ENCODE measurements at places on chromosomes 6 and 20. TPM values are rescaled to one million over a fixed set of nuclear protein-coding genes. Genes with fewer than 3 reads are reported as not detected.

- no peak overlapping the region for H3K4me3 ChIP-seq
- H3K27me3 ChIP-seq, result no peaks in the 10 kb centered on the region
- H3K4me1 ChIP-seq, result no peaks in the 10 kb centered on the region
- no peaks in the 10 kb centered on the region for H3K36me3 ChIP-seq
- DNase-seq, result no peak
These were observed 297.6 kb upstream of the TCF21 start for GRCh38 chr6:133591275-133591674.

Gene TFAP2D
- total RNA-seq, result not detected

- no peaks in the 10 kb centered on the region for H3K4me1 ChIP-seq
- no peak overlapping the region for H3K27ac ChIP-seq
- no peak for DNase-seq
- no peaks in the 10 kb centered on the region for H3K36me3 ChIP-seq
These were observed 81.8 kb downstream of the SGK1 start for GRCh38 chr6:134235937-134236751.

DNA sequence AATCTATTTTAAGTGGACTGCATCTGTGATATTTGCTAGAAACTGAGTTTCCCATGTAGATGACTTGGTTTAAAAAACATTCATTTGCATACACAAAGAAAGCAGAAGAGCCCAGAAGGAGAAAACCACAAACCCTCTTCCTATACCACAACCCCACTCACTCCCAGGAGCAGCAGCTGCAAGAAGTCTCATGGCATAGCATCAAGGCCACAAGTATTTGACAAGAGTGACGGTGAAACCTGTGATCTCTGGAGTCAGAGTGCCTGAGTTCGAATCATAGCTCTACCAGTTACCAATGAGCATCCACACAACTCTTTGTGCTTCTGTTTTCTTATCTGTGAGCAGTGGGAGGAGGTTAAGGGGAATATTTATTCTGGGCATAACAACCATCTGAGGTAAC is 44.7 kb upstream of the SIRPG start:
- no peak overlapping the region for H3K27ac ChIP-seq
- H3K4me1 ChIP-seq, result no peaks in the 10 kb centered on the region
- no peaks in the 10 kb centered on the region for H3K36me3 ChIP-seq
- no peaks in the 10 kb centered on the region for H3K27me3 ChIP-seq

Gene FAM210B
- total RNA-seq, result 30.8 TPM

Gene SYCP2L
- 2.6 TPM for total RNA-seq

Gene SGK2
- 1.2 TPM for total RNA-seq

DNA sequence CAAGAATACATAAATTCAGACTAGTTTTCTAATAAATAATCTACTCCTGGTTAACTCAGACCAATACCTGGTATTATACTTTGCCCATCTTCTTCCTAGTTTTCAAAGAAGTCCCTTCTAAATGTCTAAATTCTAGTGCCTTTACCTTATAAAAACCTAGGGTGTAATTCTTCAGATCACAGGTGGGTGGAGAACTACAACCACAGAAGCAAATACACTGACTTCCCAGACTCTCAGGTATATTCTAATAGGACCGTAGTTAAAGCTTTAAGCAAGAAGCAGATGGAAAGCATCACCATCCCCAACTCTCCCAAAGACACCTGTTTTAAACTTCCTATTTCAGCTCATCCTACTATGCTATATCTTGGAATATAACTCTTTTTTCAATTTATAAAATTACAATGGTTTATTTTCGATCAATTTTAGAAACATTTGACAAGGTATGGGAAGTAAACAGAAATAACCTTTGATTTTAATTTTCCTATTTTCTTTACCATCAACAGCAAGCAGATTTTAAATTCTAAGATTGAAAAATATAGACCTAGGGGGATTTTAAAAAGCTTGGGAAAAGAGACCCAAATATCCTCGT is 15.8 kb downstream of the MAN1A1 start:
- no peak for DNase-seq
- no peak overlapping the region for H3K4me3 ChIP-seq
- no peaks in the 10 kb centered on the region for H3K36me3 ChIP-seq
- no peaks in the 10 kb centered on the region for H3K27me3 ChIP-seq

GRCh38 chr20:1802385-1803060 is 92.7 kb upstream of the SIRPA start:
- H3K4me3 ChIP-seq, result no peak overlapping the region
- H3K36me3 ChIP-seq, result no peaks in the 10 kb centered on the region
- no peak overlapping the region for H3K27ac ChIP-seq
- H3K27me3 ChIP-seq, result no peaks in the 10 kb centered on the region

DNA sequence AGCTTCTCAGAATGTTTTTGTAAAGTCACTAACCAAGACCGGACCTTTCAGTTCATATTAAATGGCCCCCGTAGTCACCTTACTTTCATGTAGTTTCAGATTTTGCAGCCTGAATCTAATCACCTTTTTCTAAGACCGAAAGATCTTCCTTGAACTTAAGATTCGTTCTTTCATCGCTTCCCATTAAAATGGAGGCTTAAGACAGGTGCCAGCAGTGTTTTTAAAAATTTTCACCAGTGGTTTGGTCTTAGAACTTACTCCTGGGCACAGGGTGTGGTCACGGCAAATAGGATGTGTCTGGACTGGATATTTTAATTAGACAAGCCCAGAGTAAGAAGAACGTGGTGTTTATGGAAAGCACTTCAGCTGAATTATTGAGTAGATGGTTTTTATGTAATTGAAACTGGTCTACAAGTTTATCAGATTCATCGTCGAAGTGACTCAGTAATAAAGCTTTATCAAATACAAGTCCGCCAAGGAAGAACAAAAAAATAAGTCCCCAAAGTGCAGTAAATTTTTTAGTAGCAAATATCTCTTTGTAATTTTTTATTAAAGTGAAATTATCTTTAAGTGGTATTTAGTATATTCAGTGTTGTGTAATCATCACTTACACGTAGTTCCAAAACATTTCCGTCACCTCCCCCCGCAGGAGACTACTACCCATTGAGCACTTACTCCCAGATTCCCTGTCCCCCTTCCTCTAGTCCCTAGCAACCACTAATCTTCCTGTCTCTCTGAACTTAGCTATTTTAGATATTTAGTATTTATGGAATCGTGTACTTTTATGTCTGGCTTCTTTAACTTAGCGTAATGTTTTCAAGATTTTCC is 868 bp downstream of the SRSF3 start:
- H3K36me3 ChIP-seq, result peaks cover 27% of the 10 kb centered on the region
- H3K27me3 ChIP-seq, result no peaks in the 10 kb centered on the region
- peak overlapping the region; percentile 99 for H3K27ac ChIP-seq
- peaks cover 35% of the 10 kb centered on the region for H3K4me1 ChIP-seq

Gene PLAGL2
- 6.5 TPM for total RNA-seq

DNA sequence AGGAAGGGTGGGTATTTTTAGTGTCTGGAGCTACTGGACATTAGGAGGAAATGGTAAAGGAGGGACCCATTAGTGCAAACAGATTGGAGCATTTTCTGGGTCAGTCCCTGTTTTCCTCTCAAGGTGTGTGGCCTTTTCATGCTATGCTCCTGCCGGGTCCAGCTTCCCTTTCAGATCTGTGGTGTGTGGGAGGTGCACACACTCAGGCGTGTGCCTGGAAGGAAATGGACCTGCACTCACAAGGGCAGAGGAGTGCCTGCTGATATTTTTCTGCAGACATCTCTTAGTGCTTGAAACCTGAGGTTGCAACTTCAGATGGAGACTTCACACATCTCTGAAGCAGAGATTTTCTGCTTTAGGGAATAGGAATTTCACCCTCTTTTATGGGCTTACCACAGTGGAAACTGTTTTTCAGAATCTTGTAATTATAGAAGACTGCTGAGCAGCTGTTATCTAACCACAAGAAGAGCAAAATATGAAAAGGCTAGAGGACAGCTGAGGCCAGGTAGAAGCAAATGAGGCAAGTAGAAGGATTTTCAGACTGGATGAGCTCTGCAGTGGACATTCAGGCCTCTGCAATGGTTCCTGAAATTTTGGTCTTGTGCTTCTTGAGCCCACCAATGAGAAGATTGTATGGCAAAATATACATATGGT is 764.3 kb downstream of the QKI start:
- no peaks in the 10 kb centered on the region for H3K4me1 ChIP-seq
- no peak overlapping the region for H3K27ac ChIP-seq
- H3K4me3 ChIP-seq, result no peak overlapping the region
- no peak for DNase-seq
- no peaks in the 10 kb centered on the region for H3K36me3 ChIP-seq
- no peaks in the 10 kb centered on the region for H3K27me3 ChIP-seq

DNA sequence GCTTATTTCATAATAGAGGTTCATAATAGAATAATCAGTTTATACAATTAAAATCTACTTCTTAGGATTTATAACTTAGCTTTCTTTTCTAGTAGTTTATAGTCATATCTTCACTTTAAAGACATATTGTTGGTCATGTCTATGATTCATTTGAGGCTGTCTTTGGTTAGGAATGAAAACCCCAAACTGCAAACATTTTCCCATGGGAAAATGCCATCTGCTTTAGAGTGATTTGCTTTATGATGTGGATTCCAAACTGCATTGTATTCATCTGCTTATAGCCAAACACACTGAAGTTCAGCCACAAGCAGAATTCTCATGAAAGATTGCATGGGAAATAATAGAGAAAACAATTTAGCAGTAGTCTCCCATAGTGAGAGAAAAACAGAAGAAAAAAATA is 128.0 kb downstream of the RFPL4B start:
- no peak for DNase-seq
- H3K36me3 ChIP-seq, result no peaks in the 10 kb centered on the region
- H3K27me3 ChIP-seq, result no peaks in the 10 kb centered on the region
- H3K4me3 ChIP-seq, result no peak overlapping the region
- H3K4me1 ChIP-seq, result no peaks in the 10 kb centered on the region
- H3K27ac ChIP-seq, result no peak overlapping the region

- DNase-seq, result peak; percentile 15
- no peaks in the 10 kb centered on the region for H3K27me3 ChIP-seq
- H3K4me3 ChIP-seq, result no peak overlapping the region
- H3K36me3 ChIP-seq, result no peaks in the 10 kb centered on the region
- H3K27ac ChIP-seq, result no peak overlapping the region
These were observed 99.7 kb upstream of the SNX9 start for GRCh38 chr6:157723376-157723775.

- no peak overlapping the region for H3K4me3 ChIP-seq
- H3K27ac ChIP-seq, result no peak overlapping the region
- H3K4me1 ChIP-seq, result peaks cover 13% of the 10 kb centered on the region
- no peaks in the 10 kb centered on the region for H3K36me3 ChIP-seq
- no peaks in the 10 kb centered on the region for H3K27me3 ChIP-seq
- DNase-seq, result no peak
These were observed 22.2 kb downstream of the HIVEP1 start for GRCh38 chr6:12034349-12034748.

- peak; percentile 39 for DNase-seq
- H3K27me3 ChIP-seq, result peaks cover 3% of the 10 kb centered on the region
- H3K4me1 ChIP-seq, result no peaks in the 10 kb centered on the region
- H3K27ac ChIP-seq, result no peak overlapping the region
These were observed 61.2 kb downstream of the GCLC start for GRCh38 chr6:53483423-53484353.

GRCh38 chr6:117483004-117483644 is 650 bp downstream of the DCBLD1 start:
- peak; percentile 71 for DNase-seq
- no peaks in the 10 kb centered on the region for H3K36me3 ChIP-seq
- H3K4me1 ChIP-seq, result peaks cover 17% of the 10 kb centered on the region
- no peaks in the 10 kb centered on the region for H3K27me3 ChIP-seq
- peak overlapping the region; percentile 91 for H3K27ac ChIP-seq

GRCh38 chr6:124937645-124938044 is 24.6 kb upstream of the RNF217 start:
- H3K27me3 ChIP-seq, result no peaks in the 10 kb centered on the region
- H3K4me3 ChIP-seq, result no peak overlapping the region
- DNase-seq, result no peak
